Fibroblast of skin of right quadriceps (primary cell): ENCODE measurements at places on chromosomes 7 and 10.

- DNase-seq = peak; percentile 57
These were observed 24.8 kb upstream of the SLIT1 start for GRCh38 chr10:97210543-97210960.

DNA sequence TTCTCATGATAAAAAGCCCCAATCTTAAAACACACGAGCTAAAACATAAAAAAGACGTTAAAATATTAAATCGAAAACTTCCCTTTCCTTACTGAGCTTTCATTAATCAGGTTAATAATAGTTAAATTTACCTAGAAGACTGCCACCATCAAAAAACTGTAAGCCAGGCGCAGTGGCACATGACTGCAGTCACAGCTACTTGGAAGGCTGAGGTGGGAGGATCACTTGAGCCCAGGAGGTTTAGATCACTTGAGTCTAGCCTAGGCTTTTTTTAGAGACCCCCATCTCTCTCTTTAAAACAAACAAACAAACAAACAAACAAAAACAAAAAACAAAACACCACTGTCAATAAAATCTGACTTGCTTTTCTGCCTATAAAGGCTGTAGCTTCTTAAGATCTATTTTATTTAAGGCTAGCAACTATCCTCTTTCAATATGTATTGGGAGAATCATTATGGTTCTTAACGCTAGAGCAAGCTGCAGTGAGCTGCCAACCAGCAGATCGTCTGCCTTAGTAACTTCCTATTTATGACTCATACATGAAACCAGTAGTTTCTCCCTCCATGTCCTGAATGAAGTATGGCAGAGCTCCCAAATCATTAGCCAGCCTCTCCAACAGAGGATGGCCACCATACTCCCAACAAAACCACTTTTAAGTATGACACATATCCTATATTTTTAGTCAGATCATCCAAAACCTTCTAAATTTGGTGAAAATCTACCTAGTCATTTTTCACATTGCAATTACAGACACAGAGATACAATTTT lies 163.7 kb downstream of the SRPK2 start:
- peak; percentile 93 for DNase-seq

GRCh38 chr7:51335057-51335456 lies 18.4 kb upstream of the COBL start:
- no peak for DNase-seq

DNA sequence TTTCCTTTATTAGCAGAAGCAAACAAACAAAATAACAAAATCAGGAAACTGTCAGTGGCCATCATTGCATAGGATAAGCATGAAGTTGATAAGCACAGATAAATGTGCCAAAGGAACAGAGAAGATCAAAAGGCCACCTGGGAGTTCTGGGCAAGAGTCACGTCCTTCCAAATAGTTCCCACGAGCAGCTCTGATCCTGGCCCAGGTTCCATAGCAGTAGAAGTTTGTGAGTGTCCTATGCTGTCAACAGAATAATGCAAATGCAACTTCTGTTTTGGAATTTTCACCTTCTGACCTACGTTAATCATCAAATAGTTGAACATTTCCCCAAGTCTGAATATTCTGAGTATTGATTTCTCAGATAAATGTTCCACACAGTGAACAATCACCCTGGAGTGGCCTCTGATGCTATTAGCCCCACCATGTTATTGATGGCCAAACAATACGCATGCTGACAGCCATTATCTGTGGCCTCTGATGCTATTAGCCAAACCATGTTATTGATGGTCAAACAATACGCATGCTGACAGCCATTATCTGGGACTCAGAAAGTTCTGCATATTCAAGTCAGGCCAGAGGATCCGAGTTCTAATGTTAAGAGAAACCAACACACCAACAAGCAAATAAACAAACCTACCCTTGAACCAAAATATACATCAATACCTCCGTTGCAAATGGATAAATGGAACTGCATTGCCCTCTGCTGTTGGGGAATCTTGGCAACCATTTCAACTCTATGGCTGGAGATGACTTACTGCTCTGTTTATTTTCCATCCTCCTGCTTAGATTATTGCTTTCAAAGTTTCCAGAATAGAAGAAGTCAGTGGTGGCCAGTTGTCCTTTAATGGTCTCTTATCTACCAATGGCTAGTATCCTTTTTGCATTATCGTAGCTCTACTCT lies 63.3 kb downstream of the MRC1 start:
- peak; percentile 18 for DNase-seq

DNA sequence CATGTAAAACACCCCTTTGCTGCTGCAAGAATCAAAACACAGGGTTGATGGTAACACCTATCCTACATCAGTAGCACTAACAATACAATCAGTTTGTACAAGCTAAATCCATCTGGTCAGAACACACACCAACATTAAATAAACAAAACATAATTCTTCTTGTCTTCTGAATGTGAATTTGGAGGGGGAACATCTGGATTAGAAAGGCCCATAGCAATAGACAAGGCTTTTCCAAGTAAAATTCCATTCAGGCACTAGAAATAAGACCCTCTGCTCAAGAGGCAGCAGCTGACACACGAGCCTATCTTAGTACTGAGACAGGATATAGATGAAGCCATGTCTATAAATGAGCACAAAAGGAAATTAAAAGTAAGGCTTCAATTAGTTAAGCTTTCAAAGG lies 839.9 kb upstream of the LRRTM3 start:
- DNase-seq = no peak

DNA sequence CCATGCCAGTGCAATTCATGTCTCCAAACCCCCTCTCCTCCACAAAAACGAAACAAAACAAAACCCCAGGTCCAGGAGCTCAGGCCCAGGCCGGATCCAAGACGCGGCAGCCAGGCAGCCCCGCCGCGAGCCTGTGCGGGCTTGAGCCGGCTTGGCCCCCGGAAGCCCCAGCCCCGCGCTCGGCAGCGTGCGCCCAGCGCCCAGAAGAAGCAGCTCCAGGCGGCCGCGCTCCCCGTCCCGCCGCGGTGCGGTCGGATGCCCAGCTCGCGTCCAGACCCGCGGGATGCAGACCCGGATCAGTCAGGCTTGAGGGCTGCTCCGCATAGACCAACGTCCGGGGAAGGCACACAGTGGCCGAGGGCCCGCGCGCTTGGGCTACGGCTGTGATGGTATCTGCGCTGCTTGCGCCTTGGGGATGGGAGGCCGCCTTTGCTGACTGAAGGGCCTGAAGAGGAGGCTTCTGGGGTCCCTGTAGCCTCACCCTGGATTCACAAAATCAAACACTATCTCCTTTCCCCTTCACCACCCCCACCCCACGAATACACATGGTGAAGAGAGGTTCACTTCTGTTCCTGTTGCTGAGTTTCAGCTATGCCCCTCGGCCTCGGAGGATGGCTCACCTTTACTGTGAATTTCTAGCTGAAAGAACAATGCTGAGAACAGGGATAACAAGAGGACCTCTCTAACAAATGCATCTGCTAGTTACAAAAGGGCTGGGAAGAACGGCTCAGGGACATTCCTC lies 79.9 kb upstream of the EN2 start:
- peak; percentile 9 for DNase-seq

- DNase-seq = no peak
These were observed 27.1 kb downstream of the ZCCHC24 start for GRCh38 chr10:79418274-79418673.

GRCh38 chr7:41117431-41117830 lies 585.5 kb downstream of the INHBA start:
- peak; percentile 45 for DNase-seq

DNA sequence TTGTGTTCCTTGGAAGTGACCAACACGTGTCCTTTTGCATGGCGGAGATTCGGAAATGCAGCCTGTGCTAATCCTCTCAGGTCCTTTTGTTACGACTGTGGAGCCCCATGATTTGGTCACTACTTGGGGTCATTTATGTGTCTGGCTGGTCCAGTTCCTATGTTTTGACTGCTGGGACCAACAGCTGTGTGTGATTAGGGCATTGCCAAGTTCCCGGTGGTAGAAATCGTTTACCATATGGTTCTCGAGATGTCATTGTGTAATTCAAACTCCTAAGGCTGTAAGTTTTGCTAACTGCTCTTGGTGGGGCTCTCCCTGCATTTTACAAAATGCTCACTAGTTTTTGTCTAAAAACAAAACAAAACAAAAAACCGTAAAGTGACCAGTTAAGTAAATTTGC lies 62.0 kb downstream of the CCNY start:
- no peak for DNase-seq

DNA sequence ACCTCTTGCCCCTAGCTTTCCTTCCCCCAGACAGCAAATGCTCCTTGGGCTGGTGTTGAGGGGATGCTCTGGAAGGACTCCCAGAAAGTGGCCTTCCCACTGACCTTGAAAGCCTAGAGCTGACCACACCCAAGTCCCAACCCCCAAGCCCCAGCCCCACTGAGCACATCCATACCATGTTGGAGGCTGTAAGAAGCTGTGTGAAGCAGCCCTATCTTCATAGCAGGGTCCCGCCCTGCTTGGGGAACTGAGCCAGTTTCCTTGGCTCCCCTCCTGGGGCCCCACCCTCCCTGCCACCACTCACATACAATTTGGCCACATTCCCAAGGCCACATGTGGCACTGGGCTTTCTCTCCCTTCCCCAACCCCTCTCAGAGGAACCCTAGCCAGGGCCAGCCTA lies 72.3 kb upstream of the CACUL1 start:
- DNase-seq = no peak

DNA sequence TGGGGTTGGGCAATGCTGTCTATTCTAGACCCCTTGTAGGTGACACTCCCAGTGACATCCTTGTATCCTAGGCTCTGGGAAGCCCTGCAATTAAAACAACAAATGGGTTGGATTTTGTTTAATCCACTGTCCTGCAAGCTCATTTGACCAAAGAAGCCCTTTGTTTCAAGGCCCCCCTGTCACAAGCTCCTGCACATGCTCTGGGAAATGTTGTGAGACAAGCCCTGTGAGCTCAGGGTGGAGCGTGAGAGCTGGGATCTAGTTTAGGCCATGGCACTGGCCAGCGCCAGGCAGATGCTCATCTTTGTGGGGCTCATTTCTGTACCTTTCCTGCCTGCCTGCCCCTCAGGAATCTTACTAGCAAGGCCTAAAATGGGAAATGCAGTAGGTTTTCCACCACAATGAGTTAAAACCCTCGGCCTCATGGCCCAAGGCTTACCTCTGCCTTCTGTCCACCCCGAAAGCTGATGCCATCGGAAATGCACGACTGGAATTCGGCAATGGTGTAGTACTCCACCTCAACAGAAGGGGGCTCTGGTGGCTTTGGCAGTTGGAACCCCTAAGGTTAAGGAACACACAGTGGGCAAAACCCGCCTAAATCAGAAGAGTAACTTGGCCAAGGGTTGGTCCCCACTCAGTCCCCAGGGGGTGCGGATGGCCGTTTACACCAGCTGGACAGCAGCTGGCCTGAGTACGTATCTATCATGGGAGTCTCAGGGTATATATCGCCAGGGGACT lies 112.0 kb downstream of the NEURL1 start:
- peak; percentile 56 for DNase-seq

- no peak for DNase-seq
These were observed 257.2 kb upstream of the CACNA2D1 start for GRCh38 chr7:82700741-82701140.

GRCh38 chr10:61835946-61836887 lies 65.3 kb upstream of the ARID5B start:
- DNase-seq = peak; percentile 47

GRCh38 chr7:108947526-108947925 lies 377.9 kb downstream of the DNAJB9 start:
- DNase-seq = no peak

DNA sequence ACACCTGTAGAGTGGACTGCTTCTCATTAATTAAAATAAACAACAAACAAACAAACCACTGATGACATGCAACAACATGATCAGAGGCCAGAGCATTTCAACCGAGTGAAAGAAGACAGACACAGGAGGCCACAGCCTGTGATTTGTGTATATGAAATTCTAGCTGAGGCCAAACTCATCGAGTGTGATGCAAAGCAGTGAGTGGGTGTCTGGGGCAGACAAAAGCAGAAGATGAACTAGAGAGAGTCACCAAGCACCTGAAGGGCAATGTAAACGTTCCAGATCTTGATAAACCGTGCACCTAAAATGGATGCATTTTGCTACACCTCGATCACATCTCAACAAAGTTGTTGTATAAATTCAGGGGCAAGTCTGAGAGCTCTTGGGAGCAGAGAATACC lies 108.4 kb downstream of the KLF6 start:
- DNase-seq = no peak
